Breast epithelium (tissue), 4 donors: ENCODE measurements at places on chromosomes 1 and 21. TPM values are rescaled to one million over a fixed set of nuclear protein-coding genes. Genes with fewer than 3 reads are reported as not detected.

Gene TMEM240
- total RNA-seq: 3.5 TPM

Gene KLF17
- total RNA-seq: not detected

Gene NPR1
- 19.9 TPM for total RNA-seq

Gene DDR2
- total RNA-seq: 47.2 TPM

Gene TMCC2
- total RNA-seq: 1.1 TPM

Gene RPS6KA1
- total RNA-seq: 30.8 TPM

Gene CIART
- 7.4 TPM for total RNA-seq

Gene LAX1
- total RNA-seq: 0.88 TPM

Gene PHF13
- total RNA-seq: 18.3 TPM

Gene GJC2
- 1.3 TPM for total RNA-seq

Gene GJA8
- total RNA-seq: not detected

Gene TMEM52
- total RNA-seq: 1.6 TPM

Gene CYYR1
- 14.3 TPM for total RNA-seq

Gene CLDN14
- total RNA-seq: not detected

Gene SPRR2B
- total RNA-seq: not detected

- no peak overlapping the region for H3K27ac ChIP-seq
- no peaks in the 10 kb centered on the region for H3K36me3 ChIP-seq
- no peaks in the 10 kb centered on the region for H3K4me1 ChIP-seq
- no peak overlapping the region for H3K4me3 ChIP-seq
- DNase-seq: no peak
- no peaks in the 10 kb centered on the region for H3K27me3 ChIP-seq
Observed at GRCh38 chr1:246246430-246246829, 260.6 kb downstream of the SMYD3 start.

- peaks cover 5% of the 10 kb centered on the region for H3K4me1 ChIP-seq
- H3K36me3 ChIP-seq: no peaks in the 10 kb centered on the region
- H3K27me3 ChIP-seq: peaks cover 8% of the 10 kb centered on the region
Observed at GRCh38 chr1:36658838-36659237, 176.1 kb upstream of the CSF3R start.

DNA sequence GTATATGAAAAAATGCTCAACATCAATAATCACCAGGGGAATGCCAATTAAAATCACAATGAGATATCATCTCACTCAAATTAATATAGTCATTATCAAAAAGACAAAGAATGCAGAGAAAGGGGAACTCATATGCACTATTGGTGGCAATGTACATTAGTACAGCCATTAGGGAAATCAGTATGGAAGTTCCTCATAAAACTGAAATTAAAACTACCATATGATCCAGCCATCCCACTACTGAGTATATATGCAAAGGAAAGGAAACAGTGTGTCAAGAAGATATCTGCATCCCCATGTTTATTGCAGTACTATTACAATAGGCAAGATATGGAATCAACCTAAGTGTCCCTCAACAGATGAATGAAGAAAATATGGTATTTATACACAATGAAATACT is 32.1 kb upstream of the TEKT2 start:
- DNase-seq: no peak
- H3K4me3 ChIP-seq: no peak overlapping the region
- no peak overlapping the region for H3K27ac ChIP-seq
- no peaks in the 10 kb centered on the region for H3K36me3 ChIP-seq
- no peaks in the 10 kb centered on the region for H3K4me1 ChIP-seq

DNA sequence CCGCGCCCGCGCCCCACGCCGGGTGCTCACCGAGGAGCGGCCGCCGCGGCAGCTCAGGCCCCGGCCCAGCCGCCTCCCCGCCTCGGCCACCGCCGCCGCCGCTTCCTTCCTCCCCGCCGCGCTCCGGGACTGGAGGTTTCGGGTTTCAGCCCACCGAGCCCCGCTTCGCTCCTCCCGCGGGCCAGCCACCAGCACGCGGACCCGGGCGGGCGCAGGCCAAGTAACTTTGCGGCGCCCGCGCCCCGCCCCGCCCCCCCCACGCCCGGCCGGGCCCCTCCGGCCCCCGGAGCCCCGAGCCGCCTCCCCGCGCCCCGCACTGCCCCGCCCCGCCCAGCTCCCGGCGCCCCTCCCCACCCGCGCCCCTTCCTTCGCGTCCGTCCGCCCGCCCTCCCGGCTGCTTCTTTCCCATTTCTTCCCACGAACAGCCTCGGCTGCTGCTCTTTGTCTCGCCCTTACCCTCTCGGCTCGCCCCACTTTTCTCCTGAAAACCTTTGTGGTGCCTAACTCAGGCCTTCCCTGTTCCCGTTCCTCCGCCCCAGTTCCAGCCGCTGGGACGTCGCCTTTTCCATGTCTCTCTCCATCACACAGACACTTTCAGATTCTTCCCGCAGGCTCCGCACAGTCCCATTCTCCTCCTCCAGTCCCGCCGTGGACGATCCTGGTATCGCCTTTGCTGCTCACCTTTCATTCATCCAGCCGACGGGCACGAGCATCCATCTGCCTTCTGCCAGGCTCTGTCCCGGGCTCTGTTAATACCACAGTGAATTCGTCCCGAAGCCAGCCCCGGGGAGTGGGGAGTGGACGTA is at the start of gene GPR161:
Gene GPR161 (minus strand): TSS at position 222 of the 806 bp plus-strand sequence. CDS start 32,080 bp downstream, outside the sequence.
- no peaks in the 10 kb centered on the region for H3K4me1 ChIP-seq
- H3K27ac ChIP-seq: peak within 1 kb of the TSS; percentile 83
- peak within 1 kb of the TSS; percentile 65 for H3K4me3 ChIP-seq
- H3K36me3 ChIP-seq: no peaks in the 10 kb centered on the region
- DNase-seq: no peak

GRCh38 chr1:65166572-65167305 is 18.7 kb downstream of the AK4 start:
- H3K4me1 ChIP-seq: peaks cover 6% of the 10 kb centered on the region
- no peak for DNase-seq
- H3K27ac ChIP-seq: no peak overlapping the region
- H3K36me3 ChIP-seq: no peaks in the 10 kb centered on the region

- no peaks in the 10 kb centered on the region for H3K27me3 ChIP-seq
- H3K4me1 ChIP-seq: no peaks in the 10 kb centered on the region
- H3K27ac ChIP-seq: no peak overlapping the region
Observed at GRCh38 chr1:117161887-117162286, 40.3 kb upstream of the TRIM45 start.

DNA sequence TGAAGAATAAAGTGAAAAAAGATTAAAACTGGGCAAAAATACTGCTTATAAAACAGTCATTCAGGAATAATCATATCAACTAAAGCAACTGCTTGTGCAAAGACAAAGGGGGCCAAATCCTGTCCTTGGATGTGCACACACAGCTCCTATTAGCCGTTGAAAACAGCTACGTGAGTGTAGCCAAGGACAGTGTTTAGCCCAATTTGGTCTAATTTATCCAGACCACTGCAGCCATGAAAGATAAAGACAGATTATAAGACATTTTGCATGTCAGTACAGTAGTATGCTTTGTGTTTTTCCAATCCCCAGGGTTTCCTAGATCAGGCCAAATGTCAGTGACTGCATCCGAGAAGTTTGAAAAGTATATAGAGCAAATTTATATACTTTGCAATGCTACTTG is 146.3 kb upstream of the PKN2 start:
- DNase-seq: no peak
- no peak overlapping the region for H3K4me3 ChIP-seq
- no peak overlapping the region for H3K27ac ChIP-seq
- H3K4me1 ChIP-seq: no peaks in the 10 kb centered on the region

DNA sequence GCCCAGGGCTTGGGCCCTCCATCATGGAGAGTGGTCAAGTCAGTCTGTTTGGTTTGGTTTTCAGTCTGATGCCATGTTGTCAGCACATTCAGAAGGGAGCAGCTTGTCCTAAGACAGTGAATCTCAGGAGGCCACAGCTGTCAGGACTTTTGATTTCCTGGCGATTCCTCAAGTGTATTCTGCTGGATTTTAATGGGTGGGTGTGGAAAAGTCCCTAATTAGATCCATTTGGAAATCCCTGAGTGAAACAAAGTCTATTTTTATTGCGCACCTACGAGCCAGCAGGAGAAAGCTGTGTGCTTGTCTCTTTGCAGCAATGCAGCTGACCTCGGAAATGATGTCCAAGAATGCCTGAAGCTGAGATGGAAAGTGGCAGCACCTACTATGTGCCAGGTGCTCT is 21.6 kb upstream of the FHAD1 start:
- H3K4me1 ChIP-seq: no peaks in the 10 kb centered on the region
- H3K27ac ChIP-seq: no peak overlapping the region
- DNase-seq: no peak
- no peaks in the 10 kb centered on the region for H3K27me3 ChIP-seq

DNA sequence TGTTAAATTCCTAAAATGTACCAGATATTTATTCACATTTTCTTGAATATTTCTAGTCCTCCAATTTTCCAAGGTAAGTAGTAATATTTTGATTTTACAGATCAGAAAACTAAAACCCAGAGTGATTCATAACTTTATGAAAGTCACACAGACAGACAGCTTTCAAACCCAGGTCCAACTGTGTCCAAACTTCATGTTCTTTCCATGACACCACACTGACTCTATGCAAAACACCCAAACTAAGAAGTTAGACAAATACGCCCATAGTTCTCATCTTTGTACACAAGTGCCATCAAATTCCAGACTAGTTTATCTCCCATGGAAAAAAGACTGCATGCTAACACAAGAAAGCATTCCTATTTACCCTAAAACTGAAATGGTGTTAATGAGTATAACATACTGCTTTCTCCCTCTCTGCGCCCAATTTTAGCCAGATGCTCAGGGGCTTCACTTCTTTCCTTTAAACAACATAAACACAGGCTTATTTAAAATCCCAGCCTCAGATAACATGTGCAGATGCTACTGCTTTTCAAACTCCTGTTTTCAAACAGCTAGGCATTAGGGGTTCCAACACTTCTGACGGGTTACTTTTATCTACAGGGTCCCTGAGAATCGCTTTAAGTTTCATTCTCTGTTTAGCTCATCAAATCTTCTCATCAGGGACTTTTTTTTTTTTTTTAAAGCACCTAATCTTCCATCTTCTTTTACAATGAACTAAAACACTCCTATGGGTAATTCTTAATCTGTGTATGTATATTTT is 44.6 kb downstream of the WASF2 start:
- no peaks in the 10 kb centered on the region for H3K4me1 ChIP-seq
- H3K4me3 ChIP-seq: no peak overlapping the region
- H3K27ac ChIP-seq: peak overlapping the region; percentile 58
- no peaks in the 10 kb centered on the region for H3K36me3 ChIP-seq
- H3K27me3 ChIP-seq: no peaks in the 10 kb centered on the region

- no peak overlapping the region for H3K27ac ChIP-seq
- H3K36me3 ChIP-seq: no peaks in the 10 kb centered on the region
- H3K4me3 ChIP-seq: no peak overlapping the region
- DNase-seq: no peak
Observed at GRCh38 chr21:45071874-45072737, 2.3 kb upstream of the ADARB1 start.

DNA sequence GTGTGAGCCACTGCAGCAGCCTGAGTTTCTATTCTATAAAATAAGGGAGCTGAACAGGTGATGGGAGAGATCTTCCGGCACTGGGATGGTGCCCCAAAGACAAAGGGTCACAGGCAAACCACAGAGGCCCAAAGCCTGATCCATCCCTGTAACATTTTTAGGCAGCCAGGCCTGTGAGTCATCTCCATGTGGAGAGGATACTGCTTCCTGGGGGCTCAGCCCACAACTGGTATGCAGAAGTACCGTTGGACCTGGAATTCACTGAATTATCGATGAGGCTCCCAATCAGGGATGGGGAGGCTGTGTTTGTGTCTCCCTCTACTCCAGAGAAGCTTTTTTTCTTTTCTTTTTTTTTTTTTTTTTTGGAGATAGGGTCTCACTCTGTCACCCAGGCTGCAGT is 48.8 kb upstream of the WASF2 start:
- H3K4me1 ChIP-seq: peaks cover 45% of the 10 kb centered on the region
- no peaks in the 10 kb centered on the region for H3K36me3 ChIP-seq
- no peaks in the 10 kb centered on the region for H3K27me3 ChIP-seq
- peak overlapping the region; percentile 94 for H3K27ac ChIP-seq
- no peak overlapping the region for H3K4me3 ChIP-seq

DNA sequence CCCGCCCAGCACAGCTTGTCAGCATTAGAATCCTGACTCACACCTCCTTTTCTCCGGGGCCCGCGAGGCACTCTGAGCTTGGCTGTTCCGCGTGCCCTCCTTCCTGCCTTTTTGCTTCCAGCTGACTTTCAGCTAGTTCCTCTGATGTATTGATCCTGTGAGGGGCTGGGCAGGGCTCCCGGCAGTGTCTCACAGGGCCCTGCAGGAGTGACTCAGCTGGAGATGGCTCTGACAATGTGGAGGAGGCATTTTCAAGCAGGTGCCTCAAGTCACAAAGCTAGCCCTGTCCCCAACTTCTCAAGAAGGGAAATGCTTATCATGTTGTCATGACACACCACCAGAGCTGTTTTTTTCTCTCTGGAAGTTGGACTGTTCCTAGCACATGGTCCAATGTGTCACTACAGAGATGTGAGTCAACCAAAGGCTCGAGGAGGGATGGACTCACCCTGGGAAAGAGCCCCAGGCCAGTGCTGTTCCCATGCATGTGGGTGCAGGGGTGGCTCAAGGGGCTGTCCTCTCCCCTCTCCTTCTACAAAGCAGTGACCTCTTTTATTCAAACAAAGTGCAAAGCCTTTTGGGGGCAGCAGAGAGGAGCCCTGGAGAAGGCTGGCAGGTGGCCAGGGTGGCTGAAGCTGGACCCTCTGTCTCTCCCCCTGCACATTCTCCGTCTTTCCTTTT is 30.6 kb downstream of the SYT6 start:
- no peaks in the 10 kb centered on the region for H3K27me3 ChIP-seq
- H3K4me3 ChIP-seq: no peak overlapping the region
- H3K4me1 ChIP-seq: no peaks in the 10 kb centered on the region

DNA sequence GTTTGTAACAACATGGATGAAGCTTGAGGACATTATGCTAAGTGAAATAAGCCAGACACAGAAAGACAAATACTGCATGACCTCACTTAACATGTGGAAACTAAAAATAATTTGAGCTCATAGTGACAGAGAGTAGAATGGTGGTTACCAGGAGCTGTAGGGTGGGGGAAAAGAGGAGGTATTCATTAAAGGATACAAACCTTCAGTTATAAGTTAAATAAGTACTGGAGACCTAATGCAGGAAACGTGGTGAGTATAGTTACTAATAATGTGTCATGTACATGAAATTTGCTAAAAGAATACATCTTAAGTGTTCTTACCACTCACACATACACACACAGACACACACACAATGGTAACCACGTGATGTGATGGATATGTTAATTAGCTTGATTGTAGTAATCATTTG is 86.7 kb downstream of the NGF start:
- H3K4me1 ChIP-seq: no peaks in the 10 kb centered on the region
- H3K36me3 ChIP-seq: no peaks in the 10 kb centered on the region
- no peak overlapping the region for H3K4me3 ChIP-seq
- no peaks in the 10 kb centered on the region for H3K27me3 ChIP-seq
- DNase-seq: no peak

- no peak overlapping the region for H3K27ac ChIP-seq
- H3K36me3 ChIP-seq: no peaks in the 10 kb centered on the region
- DNase-seq: no peak
- H3K27me3 ChIP-seq: no peaks in the 10 kb centered on the region
- H3K4me1 ChIP-seq: no peaks in the 10 kb centered on the region
Observed at GRCh38 chr1:231357831-231358354, 19.8 kb downstream of the SPRTN start.

DNA sequence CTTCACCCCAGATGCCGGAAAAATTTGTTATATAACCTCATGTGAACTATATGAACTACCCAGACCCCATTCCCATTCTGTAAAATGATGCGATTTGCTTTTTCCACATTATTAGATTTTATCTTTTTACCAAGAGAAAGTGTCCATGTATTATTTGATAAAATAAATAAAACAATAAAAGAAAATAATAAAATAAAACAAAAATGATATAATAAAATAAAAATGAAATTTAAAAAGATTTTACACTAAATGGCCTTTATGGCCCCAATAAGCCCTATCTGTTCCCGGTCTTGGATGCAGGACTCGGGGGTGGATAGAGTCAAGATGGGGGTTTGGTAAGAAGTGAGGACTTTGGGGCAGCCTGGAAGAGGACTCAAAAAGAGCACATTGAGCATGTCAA is 357.2 kb downstream of the MATN1 start:
- H3K27ac ChIP-seq: no peak overlapping the region
- no peaks in the 10 kb centered on the region for H3K36me3 ChIP-seq
- H3K4me1 ChIP-seq: no peaks in the 10 kb centered on the region
- no peaks in the 10 kb centered on the region for H3K27me3 ChIP-seq
